ENCODE measurements at places on chromosomes 1 and 21. TPM values are rescaled to one million over a fixed set of nuclear protein-coding genes. Genes with fewer than 3 reads are reported as not detected.

DNA sequence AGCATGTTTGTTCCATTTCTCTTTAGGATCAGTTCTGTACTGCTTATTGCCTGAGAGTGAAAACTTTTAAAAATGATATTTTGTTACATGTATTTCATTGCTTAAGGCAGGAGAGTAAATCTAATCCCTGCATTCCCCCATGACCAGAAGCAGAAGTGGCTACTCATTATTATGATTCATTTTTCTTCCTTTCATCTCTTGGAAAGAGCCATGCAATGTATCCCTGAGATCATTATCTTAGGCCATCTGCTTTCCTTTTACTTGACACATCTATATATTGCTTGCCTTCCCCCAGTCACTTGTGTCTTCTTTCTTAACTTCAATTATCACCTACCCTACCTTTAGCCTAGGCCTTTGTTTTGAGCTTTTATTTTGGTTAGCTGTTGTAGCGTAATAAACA, 430.4 kb upstream of the CHRM3 start:
- no peak for DNase-seq
- no peak overlapping the region for H3K27ac ChIP-seq
- H3K4me1 ChIP-seq: peaks cover 3% of the 10 kb centered on the region
- H3K27me3 ChIP-seq: no peaks in the 10 kb centered on the region
- H3K4me3 ChIP-seq: no peak overlapping the region

ACTL8 gene
- total RNA-seq: not detected

DNA sequence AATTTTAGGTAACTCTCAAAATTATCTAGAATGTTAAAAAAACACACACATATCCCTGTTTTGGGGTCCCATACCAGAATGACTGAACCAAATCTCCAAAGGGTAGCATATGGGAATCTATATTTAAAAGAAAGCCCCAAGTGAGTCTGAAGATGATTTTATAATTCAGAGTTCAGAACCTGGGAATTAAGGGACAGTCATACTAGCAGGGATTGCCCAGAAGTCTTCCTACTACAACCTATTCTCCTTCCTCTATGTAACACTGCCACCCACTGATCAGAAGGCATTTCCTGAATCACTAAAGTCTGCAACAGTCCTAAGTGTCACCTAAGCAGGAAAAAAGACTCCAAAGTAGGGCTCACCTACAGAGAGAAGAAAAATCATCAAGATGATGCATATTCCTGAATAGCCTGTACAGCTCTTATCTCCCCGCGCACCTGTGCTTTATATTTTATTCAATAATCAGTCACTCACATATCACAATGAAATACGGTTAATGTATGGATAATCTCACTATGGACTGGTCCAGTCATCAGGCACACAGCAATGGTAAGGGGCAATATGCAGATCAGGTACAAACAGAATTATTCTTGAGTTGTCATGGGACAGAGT, 4.9 kb downstream of the RGS1 start:
- H3K4me1 ChIP-seq: peaks cover 10% of the 10 kb centered on the region
- no peaks in the 10 kb centered on the region for H3K27me3 ChIP-seq
- no peak overlapping the region for H3K27ac ChIP-seq
- H3K36me3 ChIP-seq: no peaks in the 10 kb centered on the region

DNA sequence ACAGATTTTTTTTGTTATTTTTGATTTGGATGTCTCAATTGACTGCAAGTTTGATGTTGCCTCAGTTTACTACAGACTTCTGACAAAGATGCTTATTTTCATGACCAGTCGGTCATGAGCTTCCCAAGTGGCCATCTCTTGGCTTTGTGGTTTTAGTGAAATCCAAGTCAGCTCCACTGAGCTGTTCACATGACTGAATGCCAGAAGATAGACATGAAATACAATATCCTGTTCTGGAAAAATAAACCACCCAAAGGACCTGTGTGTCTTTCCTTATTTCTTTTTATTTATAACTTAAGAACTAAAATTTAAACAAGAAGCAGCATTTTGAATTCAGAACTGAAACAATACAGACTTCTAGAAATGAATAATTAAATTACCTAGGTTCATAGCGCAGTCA, 89.3 kb downstream of the HMCN1 start:
- H3K27ac ChIP-seq: no peak overlapping the region
- H3K27me3 ChIP-seq: no peaks in the 10 kb centered on the region
- DNase-seq: no peak
- H3K36me3 ChIP-seq: no peaks in the 10 kb centered on the region
- no peak overlapping the region for H3K4me3 ChIP-seq

GRCh38 chr1:180762796-180763195, 131.0 kb downstream of the XPR1 start:
- no peaks in the 10 kb centered on the region for H3K4me1 ChIP-seq
- no peak for DNase-seq
- H3K36me3 ChIP-seq: no peaks in the 10 kb centered on the region
- H3K27ac ChIP-seq: no peak overlapping the region

DNA sequence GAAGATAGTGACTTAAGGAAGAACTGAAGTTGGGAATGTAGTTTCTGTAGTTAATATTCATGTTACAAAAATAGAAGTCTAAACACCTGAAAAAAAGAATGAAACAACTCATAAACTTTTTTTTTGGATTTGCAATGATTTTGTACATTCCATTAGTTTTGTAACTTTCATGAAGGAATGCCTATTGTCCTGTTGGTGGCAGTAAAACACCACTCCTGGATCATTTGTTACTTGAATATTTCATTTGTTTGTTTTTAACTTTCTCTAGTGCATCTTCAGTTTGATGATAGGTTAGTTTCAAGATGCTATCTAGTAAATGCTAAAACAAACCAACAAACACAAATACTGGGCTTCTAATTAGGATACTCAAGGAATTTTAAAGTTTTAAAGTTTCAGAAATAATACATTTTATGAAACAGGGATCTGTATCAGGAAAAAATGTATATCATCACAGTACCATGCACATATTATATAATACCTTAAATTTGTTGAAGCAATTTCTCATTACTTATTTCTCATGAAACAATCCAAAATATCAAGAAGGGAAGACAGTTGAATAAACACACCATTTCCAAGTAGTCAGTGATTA, 229.7 kb upstream of the CACYBP start:
- H3K27me3 ChIP-seq: no peaks in the 10 kb centered on the region
- no peak overlapping the region for H3K4me3 ChIP-seq
- peaks cover 9% of the 10 kb centered on the region for H3K4me1 ChIP-seq
- H3K36me3 ChIP-seq: no peaks in the 10 kb centered on the region

PATJ gene
- total RNA-seq: 43.1 TPM

DNA sequence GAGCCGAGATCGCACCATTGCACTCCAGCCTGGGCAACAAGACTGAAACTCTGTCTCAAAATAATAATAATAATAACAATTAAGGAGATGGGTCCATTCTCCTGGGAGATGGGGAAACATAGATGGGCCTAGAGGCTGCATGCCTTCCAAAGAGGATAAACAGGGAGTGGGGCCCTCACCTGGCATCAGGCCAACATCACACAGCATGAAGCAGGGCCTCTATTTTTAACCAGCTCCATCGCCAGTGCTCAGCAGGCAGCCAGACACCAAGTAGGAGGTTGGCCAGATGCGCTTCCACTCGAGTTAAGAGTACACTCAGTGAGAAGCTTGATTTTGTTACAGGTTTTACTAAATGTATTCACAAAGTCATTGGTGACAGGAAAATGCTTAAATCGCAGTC, 352.0 kb downstream of the RRAGC start:
- H3K4me1 ChIP-seq: no peaks in the 10 kb centered on the region
- H3K36me3 ChIP-seq: no peaks in the 10 kb centered on the region

- no peaks in the 10 kb centered on the region for H3K27me3 ChIP-seq
- H3K4me3 ChIP-seq: no peak overlapping the region
- H3K27ac ChIP-seq: no peak overlapping the region
- peaks cover 5% of the 10 kb centered on the region for H3K4me1 ChIP-seq
Observed at GRCh38 chr1:7581754-7582459, 189.2 kb upstream of the VAMP3 start.

DNA sequence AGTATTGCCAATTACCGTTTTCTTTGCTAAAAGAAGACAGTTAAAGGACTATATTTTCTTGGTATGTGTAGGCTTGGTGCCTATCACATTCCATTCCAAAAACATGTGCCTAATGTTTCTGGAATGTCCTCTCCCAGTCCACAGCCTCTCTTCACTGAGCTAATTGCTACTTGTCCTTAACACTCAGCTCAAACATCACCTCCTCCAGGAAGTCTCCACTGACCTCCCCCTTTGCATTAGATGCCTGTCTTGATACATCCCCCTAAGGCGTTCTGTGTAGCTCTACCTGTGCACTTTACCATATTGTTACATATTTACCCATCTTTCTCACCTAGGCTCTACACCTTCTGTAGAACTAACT, 195.6 kb upstream of the CAMK1G start:
- DNase-seq: no peak
- H3K4me3 ChIP-seq: no peak overlapping the region
- H3K27me3 ChIP-seq: no peaks in the 10 kb centered on the region
- H3K27ac ChIP-seq: no peak overlapping the region
- H3K4me1 ChIP-seq: peaks cover 13% of the 10 kb centered on the region
- H3K36me3 ChIP-seq: no peaks in the 10 kb centered on the region

WNT2B gene
- total RNA-seq: 2.7 TPM

Measured in hepatocyte (in vitro differentiated cells).